Stimulated activated CD4-positive, alpha-beta T cell treated with anti-CD3 and anti-CD28 coated beads, Interleukin-12 subunit alpha, Interleukin-12 subunit beta, amount 100 ng/mL, for 48 hours (primary cell): ENCODE measurements at places on chromosomes 16 and 17.

GRCh38 chr16:20904507-20905081, 4.0 kb downstream of the LYRM1 start:
- DNase-seq, result no peak

DNA sequence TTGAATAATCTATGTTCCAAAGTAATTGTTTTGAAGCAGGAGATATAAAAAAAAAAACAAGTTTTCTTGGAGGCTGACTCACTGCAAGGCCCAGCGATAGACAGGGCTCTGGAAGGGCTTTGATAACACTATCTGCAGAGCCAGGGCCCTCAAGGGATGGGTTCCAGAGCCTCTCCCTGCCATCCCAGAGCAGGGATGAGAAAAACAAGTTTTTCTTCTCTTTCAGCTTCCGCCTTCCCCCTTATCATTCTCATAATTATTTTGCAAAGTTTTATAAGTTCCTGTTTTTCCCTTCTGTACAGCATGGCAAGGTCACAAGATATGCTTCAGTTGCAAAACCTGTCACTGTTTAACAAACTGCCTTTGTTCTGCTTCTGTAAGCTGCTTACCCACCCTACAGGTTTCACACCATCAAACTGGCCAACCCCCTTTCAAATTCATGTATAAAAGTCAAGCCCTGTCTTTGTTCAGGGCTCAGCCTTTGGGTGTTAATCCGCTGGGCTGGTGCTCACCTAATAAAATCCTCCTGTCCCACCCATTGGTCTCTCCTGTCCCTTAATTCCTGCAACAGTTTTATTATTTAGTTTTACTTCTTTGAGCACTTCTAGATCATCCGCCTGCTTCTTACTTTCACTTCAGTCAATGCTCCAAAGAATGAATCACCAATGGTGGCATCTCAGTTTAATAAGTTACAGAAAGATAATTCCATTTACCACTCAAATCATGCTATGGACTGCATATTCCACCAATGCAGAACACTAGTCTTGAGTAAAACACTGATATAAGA, 5.6 kb upstream of the THUMPD1 start:
- no peak for DNase-seq

- no peak for DNase-seq
Measured at GRCh38 chr16:28117168-28117565, 53.7 kb upstream of the GSG1L start.

- no peak for DNase-seq
Measured at GRCh38 chr16:78352184-78352583, 252.7 kb downstream of the WWOX start.

- DNase-seq, result no peak
Measured at GRCh38 chr16:67833030-67833414, 9.1 kb upstream of the THAP11 start.

DNA sequence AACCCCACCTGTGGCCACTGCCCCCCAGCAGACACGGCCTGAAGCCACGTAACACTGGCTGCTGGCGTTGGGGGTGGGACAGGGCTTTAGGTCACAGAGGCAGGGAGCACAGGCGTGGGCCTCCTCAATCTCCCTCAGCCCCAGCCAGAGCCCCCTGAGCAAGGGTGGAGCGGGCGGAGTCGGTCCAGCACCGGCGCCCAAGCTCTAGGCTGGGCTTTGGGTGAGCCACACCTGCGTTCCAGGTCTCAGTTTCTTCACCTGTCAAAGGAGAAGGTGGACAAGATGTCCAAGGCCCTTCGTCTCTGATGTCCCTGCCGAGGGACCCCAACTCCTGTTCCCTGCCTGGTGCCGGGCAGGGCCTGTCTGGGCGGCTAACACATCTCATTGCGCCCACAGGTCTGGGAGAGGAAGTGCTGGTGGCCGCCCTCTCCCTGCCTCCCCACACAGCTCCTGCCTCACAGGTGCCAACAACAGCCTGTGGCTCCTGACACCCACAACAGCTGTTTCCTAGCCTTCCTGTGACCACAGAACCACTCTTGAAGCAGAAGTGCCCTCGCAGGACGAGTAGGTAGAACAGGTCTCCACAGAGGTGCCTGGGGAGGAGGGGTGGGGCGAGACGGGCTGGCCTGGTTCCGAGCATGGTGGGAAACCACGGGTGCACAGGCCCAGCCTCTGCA, 12.0 kb downstream of the FAM83G start:
- no peak for DNase-seq

GRCh38 chr17:49409066-49409465, 5.6 kb downstream of the PHB1 start:
- no peak for DNase-seq

GRCh38 chr17:28247671-28248555, 71.1 kb upstream of the TMEM97 start:
- no peak for DNase-seq

- DNase-seq, result no peak
Measured at GRCh38 chr17:43373356-43373755, 25.4 kb upstream of the ARL4D start.

DNA sequence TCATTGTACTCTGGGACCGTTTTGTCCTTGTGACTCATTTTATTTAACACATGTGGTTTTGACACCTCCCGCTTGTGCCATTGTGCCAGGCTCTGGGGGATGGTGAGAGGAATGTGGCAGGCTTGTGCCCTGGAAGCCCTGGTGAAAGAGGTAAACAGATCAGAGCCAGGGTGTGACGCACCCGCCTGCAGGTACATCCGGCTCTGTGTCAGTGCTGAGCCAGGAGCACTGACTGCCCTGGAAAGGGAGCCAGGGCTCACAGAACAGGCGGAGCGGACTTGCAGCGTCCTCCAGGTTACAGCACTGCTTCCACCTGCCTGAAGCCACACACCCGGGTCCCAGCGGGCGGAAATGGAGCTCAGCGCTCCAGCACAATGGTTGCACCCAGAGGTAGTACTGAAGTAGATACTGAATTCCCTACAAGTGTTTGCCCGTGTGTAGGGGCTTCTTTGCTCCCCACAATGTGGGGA, 30.6 kb downstream of the CDRT15 start:
- peak; percentile 68 for DNase-seq

DNA sequence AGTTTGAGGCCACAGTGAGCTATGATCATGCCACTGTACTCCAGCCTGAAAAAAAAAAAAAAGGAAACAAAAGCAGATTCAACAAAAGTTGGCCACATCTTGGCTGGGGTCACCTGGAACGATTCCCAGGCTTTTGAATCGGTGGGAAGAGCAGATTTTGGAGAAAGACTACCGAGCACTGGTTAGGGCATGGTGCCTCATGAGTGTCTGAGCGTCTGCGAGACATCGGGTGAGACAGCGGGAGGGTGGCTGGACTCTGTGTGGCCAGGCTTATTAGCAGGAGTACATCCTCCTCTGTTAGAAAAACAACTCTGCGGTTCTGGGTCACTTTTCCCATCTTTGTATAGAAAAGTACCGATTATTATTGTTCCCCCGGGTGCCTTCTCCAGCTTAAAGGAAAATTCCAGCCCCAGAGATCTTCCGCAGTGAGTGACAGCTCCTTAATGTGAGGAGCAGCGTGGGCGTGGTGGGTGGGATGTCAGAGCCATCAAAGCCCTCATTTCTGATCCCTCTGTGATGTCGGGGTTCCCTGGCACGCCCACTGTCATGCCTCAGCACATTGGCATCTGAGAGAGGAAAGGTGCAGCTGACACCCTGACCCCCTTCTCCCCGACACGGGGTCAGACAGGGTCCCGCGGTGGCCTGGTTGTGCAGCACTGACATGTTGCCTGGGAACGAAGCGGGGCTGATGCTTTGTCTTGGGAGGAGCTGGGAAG, 6.9 kb downstream of the RGS9 start:
- DNase-seq, result no peak

DNA sequence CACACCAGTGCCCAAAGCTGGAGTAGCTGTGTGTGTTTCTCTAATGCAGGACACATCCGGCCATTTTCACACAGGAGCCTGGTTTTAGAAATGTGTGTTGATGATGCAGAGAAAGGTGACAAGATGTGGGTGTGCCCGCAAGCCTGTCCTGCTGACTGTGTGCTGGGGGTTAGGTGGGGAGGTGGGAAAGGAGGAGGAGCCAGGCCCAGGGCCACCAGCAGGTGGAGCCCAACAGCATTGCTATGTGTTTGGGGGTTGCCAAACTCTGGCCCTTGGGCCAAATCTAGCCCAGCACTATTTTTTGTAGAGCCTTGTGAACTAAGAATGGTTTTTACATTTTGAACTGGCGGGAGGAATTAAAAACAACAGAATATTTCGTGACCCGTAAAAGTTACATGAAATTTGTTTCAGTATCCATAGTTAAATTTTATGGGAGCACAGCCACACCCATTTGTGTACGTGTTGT, 61.7 kb upstream of the LGALS9 start:
- peak; percentile 47 for DNase-seq

DNA sequence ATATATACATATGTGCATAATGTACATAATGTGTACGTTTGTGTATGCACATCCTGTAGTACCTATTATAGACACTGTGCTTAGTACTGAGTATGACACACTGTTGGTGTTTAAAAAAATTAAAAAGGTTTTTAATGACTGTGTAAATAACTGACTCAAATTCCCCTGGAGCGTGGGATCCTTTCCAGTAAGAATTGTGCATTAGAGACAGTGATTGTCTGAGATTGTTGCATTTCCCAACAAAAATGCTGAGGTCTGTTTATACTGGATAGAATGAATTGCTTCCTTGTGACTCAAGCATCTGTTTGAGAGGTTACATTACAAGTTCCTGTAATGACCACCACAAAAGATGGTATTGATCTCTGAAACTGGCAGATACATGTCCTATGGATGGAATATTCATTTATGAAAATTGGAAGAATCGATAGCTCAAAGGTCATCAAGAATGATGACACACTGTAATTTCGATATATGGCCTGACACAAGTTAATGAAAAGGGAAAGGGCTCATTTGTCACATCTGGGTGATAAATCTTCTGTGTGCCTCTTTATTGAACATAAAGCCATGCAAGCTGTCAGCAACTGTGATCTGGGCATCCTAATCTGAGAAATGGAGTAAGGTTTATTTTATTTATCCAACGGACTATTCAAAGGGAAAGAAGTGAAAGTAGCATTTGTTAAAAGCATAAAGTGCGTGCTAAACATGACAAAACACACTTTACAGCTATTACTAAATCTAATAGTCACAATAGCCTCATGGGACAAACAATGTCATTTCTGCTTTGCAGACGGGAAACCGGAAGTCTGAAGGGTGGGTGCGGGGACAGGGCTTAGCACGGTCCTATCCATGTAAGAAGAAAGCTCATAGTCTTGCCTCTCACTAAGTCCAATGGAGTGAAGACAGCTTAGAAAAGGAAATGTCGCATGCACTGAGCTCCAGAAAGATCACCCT, 228.8 kb downstream of the CDH11 start:
- no peak for DNase-seq

DNA sequence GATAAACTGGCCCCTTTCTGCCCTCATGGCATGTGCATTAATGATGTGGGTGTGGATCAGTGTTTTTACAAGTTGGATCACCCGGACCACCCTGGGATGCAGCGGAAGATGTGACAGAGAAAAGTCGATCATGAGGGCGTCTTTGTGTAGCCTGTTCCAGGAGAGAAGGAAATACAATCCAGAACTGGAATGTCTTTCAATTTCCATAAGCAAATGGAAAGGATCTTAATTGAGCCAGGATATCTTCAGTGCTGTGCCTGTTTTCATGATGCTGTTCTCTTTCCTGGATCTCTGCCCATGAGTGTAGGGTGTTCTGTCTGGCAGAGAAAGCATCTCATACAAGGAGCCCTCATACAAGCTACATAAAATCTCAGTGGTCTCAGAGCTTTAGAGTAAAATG, 481.4 kb downstream of the XYLT1 start:
- DNase-seq, result no peak

- no peak for DNase-seq
Measured at GRCh38 chr16:63415014-63415413, 1378.8 kb upstream of the CDH8 start.

DNA sequence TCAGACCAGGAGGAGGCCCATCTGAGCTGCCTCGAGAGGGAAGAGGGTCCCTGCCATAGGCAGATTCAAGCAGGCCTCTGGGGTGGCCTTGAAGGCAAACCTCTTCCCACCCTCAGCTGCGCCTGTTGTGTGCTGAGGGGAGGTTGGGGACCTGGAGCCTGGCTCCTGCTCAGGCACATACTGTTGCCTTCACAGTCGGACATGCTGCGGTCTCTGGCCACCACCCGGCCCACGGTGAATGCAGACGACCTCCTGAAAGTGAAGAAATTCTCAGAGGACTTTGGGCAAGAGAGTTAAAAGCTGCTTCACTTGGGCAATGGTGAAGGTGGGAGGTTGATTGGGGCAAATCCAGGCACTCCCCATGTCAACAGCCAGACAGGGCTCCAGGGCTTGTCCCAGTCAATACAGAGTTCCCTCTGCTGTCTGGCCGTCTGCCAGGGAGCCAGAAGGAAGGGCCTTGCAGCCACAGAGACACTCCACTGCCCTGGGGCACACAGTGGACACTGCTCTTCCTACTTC, 6.3 kb downstream of the PDF start:
- no peak for DNase-seq

GRCh38 chr16:62256406-62256805, 220.2 kb upstream of the CDH8 start:
- no peak for DNase-seq

DNA sequence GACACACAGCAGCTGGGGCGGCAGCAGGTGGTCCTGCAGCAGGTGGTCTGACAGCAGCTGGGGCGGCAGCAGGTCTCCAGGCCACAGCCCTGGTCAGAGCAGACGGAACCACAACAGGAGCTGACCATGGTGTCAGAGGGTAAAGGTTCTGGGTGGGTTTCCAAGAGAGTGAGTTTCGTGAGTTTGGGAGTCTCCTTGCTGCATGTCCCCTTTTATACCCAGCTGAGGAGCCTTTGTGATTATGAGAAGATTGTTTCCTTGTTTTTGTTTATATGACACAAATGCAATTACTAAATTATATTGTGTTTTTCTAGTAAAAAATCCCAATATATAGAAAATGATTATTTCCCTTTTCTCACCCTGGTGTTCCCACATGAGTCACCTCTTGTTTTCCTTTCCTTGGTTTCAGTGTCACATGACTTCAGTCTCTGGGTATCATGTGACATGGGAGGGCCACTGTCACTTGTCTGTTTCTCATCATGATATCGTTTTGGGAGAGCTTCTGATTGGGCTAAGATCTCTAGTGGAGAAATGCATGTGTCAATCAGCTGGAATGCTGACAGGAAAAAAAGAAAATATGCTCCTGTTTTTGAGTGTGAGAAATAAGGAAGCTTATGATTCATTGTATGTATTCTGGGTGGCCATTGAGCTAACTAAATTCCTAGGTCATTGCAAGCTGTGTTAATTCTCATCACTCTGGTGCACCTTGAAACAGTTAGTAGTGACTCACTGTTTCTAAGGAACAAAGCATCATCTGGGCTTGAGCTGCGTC, at the start of gene KRTAP4-6:
Gene KRTAP4-6, minus strand, starts transcription at position 185 of the 772 bp plus-strand sequence. Its CDS starts 57 bp downstream, at position 128.
- no peak for DNase-seq

GRCh38 chr16:67963292-67963661, 5.2 kb downstream of the SLC12A4 start:
- DNase-seq, result no peak

- no peak for DNase-seq
Measured at GRCh38 chr17:36525888-36526287, 8.8 kb downstream of the MYO19 start.

GRCh38 chr17:67671493-67671892, 46.2 kb upstream of the NOL11 start:
- DNase-seq, result no peak
